ENCODE measurements at places on chromosomes 7 and 10.

- DNase-seq: no peak
Measured at GRCh38 chr7:19001854-19002253, 115.6 kb downstream of the TWIST1 start.

DNA sequence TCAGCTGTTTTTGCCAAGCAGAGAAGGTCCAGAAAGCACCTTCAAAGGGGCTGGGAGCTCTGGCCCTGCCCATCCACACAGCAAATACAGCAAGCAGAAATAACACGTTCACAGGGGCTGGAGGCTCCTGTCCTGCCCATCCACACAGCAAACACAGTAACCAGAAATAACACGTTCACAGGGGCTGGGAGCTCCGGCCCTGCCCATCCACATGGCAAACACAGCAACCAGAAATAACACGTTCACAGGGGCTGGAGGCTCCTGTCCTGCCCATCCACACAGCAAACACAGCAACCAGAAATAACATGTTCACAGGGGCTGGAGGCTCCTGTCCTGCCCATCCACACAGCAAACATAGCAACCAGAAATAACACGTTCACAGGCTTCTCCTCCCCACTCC lies 558.1 kb downstream of the PTPRN2 start:
- no peak for DNase-seq

DNA sequence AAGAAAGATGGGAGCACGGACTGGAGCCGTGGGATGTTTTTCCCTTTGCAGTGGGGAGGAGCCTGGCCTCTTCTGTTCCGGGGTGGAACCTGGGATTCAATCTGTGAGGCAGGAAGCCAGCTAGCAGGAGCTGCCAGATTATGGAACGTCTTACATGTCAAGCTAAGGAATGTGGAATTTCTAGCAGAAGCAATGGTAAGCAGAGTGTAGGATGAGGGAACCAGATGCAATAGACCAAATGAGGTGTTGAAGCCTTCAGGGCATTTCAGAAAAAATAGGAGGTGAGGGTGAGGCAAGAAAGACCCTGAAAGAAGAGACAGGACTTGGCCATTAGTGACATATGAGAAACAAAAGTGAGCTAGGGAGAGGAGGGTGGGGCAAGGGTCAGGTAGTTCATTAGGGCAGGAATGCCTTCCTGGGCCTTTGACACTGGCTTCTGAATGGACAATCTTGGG lies 105.5 kb downstream of the CHN2 start:
- no peak for DNase-seq

GRCh38 chr7:28474640-28475039 lies 62.3 kb downstream of the CREB5 start:
- no peak for DNase-seq

DNA sequence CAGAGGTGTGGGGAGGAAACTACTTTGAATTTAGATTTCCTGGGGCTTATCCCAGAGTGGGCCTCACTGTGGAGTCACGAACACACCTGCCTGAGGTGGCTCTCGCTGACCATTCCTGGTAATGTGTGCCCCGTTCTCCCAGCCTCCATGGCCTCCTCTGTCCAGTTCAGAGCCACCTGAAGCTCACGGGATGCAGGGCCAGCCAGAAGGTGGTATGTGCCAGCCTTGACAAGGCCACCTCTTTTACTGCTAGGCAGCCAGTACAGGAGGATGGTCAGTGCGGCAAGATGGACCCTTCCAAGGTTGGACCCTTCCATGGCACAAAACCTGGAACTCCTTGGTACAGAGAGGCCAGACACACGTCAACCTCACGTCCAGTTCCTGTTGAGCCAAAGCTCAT lies 210.3 kb downstream of the DNAJB6 start:
- DNase-seq: peak; percentile 9

DNA sequence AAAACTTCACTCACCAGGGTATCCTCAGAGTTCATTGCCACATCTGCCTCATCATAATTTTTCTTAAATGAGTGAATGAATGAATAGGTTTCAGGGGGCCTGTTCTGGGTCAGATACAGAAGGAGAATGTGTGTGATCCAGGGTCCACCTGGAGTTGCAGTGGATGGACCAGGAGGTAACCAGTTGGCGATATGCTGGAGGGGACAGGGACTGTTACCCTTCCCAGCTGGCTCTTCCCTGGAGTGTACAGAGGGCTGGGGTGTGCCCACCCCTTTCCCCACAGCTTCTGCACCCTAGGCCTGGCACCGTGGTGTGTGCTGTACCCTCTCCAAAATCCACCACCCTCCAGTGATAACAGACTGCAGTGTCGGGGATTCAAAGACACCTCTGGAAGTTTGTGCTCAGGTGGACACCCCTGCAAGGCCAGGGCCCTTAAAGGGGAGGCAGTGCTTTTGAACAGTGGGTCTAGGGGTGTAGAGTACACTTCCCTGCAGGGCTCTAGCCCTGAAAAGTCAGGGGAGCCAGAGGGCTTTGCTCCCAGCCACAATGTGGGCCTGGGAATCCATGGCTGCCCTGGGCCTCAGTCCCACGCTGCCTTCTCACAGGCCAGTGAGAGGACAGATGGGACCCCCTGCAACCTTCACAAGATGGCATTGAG lies 134.4 kb upstream of the UNC5B start:
- DNase-seq: no peak

GRCh38 chr7:6028563-6028962 lies 2.6 kb upstream of the ANKRD61 start:
- no peak for DNase-seq

DNA sequence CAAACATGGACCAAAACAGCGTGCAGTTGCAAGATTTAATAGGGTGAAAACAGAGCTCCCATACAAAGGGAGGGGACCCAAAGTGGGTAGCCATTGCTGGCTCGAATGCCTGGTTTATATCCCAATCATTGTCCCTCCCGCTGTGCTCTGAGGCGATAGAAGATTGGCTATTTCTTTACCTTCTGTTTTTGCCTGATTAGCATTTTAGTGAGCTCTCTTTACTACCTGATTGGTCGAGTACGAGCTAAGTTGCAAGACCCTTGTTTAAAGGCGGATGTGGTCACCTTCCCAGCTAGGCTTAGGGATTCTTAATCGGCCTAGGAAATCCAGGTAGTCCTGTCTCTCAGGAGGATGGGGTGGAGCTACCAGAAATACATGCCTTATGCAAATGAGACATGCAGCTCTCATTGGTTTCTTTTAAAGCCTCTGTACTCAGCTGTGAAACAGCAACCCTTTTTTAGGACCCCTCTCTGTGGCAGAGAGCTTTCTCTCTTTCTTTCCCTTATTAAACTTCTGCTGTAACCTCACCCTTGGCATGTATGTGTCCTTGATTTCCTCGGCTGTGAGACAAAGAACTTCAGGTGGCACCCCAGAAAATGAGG lies 202.4 kb downstream of the CCSER2 start:
- no peak for DNase-seq

GRCh38 chr7:146875981-146876380 lies 759.4 kb downstream of the CNTNAP2 start:
- DNase-seq: no peak

DNA sequence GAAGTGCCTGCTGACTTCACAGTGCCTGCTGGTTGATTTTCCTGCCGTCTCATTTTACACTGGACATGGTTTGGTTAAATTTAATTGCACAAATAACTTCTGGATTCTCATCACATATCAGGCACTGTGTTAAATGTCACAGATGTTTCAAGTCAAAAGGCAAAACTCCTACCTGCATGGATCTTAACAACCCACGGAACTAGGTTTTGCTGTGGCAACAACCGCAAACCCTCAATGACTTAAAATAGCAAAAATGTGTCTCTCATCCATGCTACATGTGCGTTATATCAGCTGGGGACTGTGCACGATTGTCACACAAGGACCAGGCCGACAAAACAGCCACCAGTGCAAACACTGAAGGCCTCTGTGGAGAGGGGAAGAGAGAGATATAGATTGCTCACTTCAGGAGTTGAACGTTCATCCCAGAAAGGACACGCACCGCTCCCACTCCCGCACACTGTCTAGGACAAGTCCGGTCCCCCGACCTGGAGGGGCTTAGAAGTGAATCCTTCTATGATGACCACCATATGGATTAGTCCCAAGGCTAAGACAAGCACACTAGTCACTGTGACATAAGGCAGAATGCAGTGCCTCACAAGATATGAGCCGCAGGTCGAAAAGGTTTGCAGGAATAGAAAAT lies 233.3 kb downstream of the SKAP2 start:
- no peak for DNase-seq

DNA sequence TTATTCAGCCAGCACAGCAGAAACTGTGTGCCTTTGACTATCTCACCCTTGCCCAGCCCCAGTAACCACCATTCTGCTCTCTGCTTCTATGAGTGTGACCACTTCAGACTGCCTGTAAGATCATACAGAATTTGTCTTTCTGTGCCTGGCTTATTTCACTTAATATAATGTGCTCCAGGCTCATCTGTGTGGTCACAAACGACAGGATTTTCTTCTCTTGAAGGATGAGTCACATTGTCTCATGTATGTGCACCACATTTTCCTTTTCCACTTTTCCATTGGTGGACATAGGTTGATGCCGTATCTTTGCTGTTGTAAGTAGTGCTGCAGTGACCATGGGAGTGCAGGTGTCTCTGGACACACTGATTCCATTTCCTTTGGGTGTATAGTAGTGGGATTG lies 122.5 kb upstream of the LANCL2 start:
- DNase-seq: no peak
